Activated CD8-positive, alpha-beta memory T cell treated with anti-CD3 and anti-CD28 coated beads, Interleukin-2, amount 50 U/mL, for 4 hours (primary cell): ENCODE measurements at places on chromosomes 4 and X.

DNA sequence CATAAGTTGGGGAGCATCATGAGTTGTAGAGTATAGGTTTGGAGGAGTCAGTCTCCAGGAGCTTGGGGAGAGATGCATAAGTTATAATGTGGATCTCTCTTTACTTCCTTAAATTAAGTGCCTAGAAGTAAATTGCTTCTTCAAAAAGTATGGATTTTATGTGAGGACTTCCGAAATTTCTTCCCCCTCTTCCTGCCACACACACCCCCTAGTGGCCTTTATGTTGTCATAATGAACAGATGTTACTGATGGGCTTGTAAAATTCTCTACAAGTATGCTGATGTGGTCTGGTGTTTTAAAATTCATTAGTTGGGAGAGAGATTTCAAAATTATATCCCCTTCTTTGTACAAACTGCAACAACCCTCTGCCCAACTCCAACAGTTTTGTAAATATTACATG is 2.3 kb upstream of the METTL14 start:
- DNase-seq, result no peak

DNA sequence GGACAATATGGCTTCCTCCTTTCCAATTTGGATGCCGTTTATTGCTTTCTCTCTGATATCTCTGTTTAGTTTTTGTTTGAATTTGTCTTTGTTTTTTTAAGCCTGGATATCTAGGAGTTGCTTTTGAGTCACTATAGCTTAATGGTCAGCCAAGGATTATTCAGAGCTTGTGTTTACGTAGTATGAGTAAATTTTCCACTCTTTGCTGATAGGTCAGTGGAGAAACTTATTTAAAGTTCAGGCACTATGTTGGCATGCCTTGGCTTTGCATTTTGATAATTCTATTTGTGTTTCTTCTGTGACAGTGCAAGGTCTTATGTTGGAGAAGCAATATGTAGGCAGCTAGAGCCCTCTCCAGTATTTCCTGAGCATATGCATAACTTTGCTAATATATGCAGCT is 315.2 kb downstream of the GRID2 start:
- DNase-seq, result no peak

GRCh38 chr4:38128478-38129459 is 168.6 kb downstream of the PTTG2 start:
- DNase-seq, result peak; percentile 62

- no peak for DNase-seq
These were observed 13.2 kb downstream of the FRMD7 start for GRCh38 chrX:132114607-132115006.

- DNase-seq, result no peak
These were observed 2.6 kb upstream of the SLC6A8 start for GRCh38 chrX:153685156-153685536.

GRCh38 chr4:128766781-128767180 is 42.7 kb upstream of the JADE1 start:
- no peak for DNase-seq

GRCh38 chr4:186074189-186074588 is 5.2 kb downstream of the TLR3 start:
- DNase-seq, result no peak

DNA sequence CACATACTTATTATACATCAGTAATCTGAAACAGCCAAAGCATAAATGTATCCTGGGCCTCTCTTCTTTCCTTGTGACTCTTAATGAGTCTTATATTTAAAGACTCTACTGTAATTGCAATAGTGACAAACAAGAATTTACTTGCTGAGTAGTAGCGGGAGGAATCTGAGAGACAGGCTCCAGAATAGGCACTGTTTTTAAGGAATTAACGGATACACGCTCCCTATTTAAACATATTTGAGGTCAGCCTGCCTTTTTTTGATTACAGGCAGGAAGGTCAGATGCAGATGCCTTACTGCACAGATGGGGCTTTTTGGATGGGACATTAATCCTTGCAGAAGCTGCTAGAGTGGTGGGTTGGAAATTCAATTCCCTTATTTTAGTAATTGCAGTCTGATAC is 196.3 kb upstream of the ANXA3 start:
- no peak for DNase-seq

GRCh38 chrX:27987862-27988646 is 6.8 kb upstream of the DCAF8L1 start:
- DNase-seq, result no peak

GRCh38 chrX:54439960-54440871 is at the start of gene TSR2:
Gene TSR2 (plus strand): TSS chrX:54440404. CDS start chrX:54440422, 18 bp downstream.
- peak; percentile 72 for DNase-seq
